ENCODE measurements at places on chromosomes 11 and 22. TPM values are rescaled to one million over a fixed set of nuclear protein-coding genes. Genes with fewer than 3 reads are reported as not detected.

The PRG3 gene
- not detected for total RNA-seq

The QSER1 gene
- 14.9 TPM for total RNA-seq

The KCNA4 gene
- total RNA-seq = not detected

The LDHAL6A gene
- total RNA-seq = not detected

The DCDC1 gene
- 0.27 TPM for total RNA-seq

The C22orf39 gene
- 24.7 TPM for total RNA-seq

The FOLR2 gene
- not detected for total RNA-seq
